Spinal cord (tissue), 10 donors: ENCODE measurements at places on chromosomes 3 and 15. TPM values are rescaled to one million over a fixed set of nuclear protein-coding genes. Genes with fewer than 3 reads are reported as not detected.

DNA sequence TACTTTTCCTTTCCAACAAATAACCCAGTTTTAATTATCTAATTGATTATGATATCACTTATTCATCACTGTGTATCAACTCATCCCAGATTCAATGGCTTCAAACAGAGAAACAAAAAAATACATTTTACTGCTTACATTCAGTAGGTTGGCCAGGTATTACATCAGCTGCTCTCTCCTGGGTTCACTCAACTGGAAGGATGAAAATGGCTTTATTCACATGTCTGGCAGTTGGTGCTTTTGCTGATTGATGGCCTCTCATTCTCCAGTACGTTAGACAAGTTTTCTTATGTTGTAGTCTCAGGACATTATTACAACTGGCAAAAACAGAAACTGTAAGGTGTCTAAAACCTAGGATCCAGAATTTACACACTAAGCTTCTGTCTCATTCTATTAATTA is 811.0 kb upstream of the ALCAM start:
- no peak for DNase-seq
- no peak overlapping the region for H3K27ac ChIP-seq
- H3K4me3 ChIP-seq, result no peak overlapping the region
- H3K36me3 ChIP-seq, result no peaks in the 10 kb centered on the region
- no peaks in the 10 kb centered on the region for H3K4me1 ChIP-seq

GRCh38 chr3:138089091-138089490 is 26.3 kb downstream of the DZIP1L start:
- no peaks in the 10 kb centered on the region for H3K4me1 ChIP-seq
- peaks cover 16% of the 10 kb centered on the region for H3K36me3 ChIP-seq
- no peaks in the 10 kb centered on the region for H3K27me3 ChIP-seq
- DNase-seq, result no peak
- no peak overlapping the region for H3K4me3 ChIP-seq

GRCh38 chr15:86044981-86045380 is 34.7 kb upstream of the AGBL1 start:
- no peak overlapping the region for H3K27ac ChIP-seq
- no peak for DNase-seq
- H3K27me3 ChIP-seq, result no peaks in the 10 kb centered on the region
- no peak overlapping the region for H3K4me3 ChIP-seq
- H3K36me3 ChIP-seq, result no peaks in the 10 kb centered on the region

DNA sequence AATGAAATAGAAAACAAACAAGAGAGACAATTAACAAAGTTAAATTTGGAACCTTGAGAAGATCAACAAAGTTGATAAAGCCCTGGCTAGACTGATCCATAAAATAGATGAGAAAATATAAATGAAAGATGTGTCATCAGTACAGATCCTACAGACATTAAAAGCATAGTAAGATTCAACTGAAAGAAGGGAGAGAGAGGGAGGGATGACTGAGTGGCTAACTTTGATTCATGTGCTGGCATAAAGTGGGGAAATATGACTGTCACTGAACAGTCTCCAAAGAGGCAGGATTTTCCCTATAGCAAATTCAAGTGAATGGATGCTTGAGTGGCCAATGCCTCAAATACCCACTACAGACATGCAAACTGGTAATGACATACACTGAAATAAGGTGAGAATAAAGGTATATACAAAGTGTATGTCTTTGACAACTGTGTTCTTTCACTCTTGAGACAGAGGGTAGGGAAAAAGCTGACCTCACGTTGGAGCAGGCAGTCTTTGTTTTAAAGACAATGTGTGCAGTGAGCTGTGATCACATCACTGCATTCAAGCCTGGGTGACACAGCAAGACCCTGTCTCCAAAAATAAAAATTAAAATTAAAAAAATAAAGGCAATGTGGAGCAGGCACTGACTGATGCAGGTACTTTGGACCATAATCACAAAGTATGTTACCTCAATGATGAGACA is 35.9 kb upstream of the CHD2 start:
- DNase-seq, result no peak
- H3K36me3 ChIP-seq, result no peaks in the 10 kb centered on the region
- no peaks in the 10 kb centered on the region for H3K27me3 ChIP-seq
- H3K4me3 ChIP-seq, result no peak overlapping the region

DNA sequence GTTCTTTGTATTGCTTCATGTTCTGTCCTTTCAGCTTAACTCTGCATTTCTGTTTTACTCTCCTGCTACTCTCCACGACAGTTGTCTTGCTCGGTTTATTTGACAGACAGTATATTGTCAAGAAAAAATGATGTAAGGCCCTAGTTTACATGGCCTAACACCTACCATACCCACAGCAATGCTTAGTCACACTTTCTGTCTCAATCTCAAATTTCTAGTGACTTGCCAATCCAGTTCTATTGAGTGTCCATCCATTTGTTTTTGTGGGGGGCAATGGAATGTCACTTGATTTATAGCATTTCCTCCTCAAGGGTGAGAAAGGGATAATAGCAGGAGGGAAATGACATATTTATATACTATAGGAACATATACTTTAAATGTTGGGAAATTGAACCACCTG is 676.2 kb downstream of the NAALADL2 start:
- DNase-seq, result no peak
- no peaks in the 10 kb centered on the region for H3K27me3 ChIP-seq
- H3K27ac ChIP-seq, result no peak overlapping the region
- no peaks in the 10 kb centered on the region for H3K36me3 ChIP-seq
- H3K4me1 ChIP-seq, result no peaks in the 10 kb centered on the region

DNA sequence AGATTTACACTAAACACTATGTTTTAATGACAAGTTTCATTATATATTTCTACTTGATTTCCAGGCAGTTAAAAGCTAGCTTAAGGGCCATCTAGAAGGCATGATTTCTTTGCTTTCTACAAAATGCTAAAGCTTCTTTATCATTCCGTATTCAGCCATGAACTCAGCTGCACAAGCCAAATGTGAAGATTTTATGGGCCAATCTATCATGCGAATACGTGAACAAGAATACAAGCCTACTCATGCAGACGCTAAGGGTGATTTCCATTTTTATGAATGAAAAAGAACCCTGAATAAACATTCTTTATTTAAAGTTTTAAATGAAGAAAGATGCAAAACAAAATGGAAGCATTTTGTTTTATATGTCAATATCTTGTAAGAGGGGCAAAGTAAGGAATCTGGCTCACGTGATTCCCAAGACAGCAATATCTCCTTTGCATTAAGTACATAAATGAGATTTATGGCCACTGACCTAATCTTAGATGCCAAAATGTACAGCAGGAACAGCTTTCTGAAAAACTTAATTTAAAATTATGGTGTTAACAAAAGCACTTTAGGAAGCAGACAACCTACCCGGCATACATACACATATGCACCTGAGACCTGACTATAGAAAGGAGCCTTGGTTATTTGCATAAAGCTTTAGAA is 215.8 kb downstream of the DPH6 start:
- H3K36me3 ChIP-seq, result no peaks in the 10 kb centered on the region
- no peaks in the 10 kb centered on the region for H3K27me3 ChIP-seq
- no peak for DNase-seq
- no peaks in the 10 kb centered on the region for H3K4me1 ChIP-seq
- no peak overlapping the region for H3K4me3 ChIP-seq
- no peak overlapping the region for H3K27ac ChIP-seq

GRCh38 chr3:9246189-9246588 is 3.3 kb downstream of the SRGAP3 start:
- H3K36me3 ChIP-seq, result peaks cover 3% of the 10 kb centered on the region
- peaks cover 34% of the 10 kb centered on the region for H3K4me1 ChIP-seq

GRCh38 chr15:45594835-45595530 is 7.8 kb downstream of the BLOC1S6 start:
- no peak for DNase-seq
- no peaks in the 10 kb centered on the region for H3K4me1 ChIP-seq
- H3K27me3 ChIP-seq, result no peaks in the 10 kb centered on the region
- H3K36me3 ChIP-seq, result peaks cover 19% of the 10 kb centered on the region
- H3K27ac ChIP-seq, result no peak overlapping the region

DNA sequence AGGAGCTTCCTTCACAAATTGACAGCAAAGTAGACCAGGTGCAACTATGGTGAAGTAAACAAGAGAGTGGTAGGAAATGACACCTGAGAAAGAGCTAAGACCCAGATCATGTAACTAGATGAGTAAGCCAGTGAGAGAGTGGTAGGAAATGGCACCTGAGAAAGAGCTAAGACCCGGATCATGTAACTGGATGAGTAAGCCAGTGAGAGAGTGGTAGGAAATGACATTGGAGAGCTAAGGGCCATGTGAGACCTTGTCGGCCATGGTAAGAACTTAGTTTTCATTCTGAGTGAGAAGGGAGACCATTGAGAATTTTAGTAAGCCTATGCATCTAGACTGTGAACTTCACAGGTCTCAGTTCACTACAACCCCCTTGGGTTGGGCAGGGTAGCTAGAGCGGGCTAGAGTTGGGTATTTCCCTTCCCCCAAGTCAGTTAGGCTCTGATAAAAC is 5.4 kb upstream of the SENP7 start:
- no peak overlapping the region for H3K4me3 ChIP-seq
- no peak for DNase-seq
- H3K27ac ChIP-seq, result no peak overlapping the region
- H3K27me3 ChIP-seq, result peaks cover 3% of the 10 kb centered on the region
- no peaks in the 10 kb centered on the region for H3K36me3 ChIP-seq

DNA sequence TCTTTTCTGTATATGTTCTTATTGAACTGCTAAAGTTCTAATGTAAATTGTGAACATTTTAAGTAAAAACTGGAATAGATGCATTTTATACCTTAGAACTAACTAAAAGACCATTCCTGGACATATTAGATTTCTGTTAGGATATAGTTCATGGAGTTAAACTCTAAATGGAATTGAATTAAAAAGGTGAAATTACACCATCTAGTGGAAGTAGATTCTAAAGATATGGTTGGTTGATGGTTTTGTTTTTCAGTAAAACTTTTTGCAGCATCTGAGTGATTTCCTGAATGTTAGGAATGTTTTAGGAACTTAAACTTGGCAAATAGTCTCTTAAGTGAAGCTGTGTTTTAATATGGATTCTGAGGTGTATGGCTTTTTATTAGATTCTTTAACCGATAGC is 96.8 kb downstream of the SLMAP start:
- H3K36me3 ChIP-seq, result no peaks in the 10 kb centered on the region
- H3K27me3 ChIP-seq, result no peaks in the 10 kb centered on the region
- no peak overlapping the region for H3K27ac ChIP-seq
- no peaks in the 10 kb centered on the region for H3K4me1 ChIP-seq
- no peak overlapping the region for H3K4me3 ChIP-seq

TGFBR2 gene
- 36.6 TPM for polyA plus RNA-seq

GJD2 gene
- polyA plus RNA-seq, result 11.8 TPM

USP8 gene
- polyA plus RNA-seq, result 46.1 TPM
